CD4-positive, alpha-beta T cell treated with Interleukin-15 for 1 hour (primary cell): ENCODE measurements at places on chromosomes 13 and 19.
A peak's percentile ranks its signal among the peaks of the same experiment; 100 is the strongest.

DNA sequence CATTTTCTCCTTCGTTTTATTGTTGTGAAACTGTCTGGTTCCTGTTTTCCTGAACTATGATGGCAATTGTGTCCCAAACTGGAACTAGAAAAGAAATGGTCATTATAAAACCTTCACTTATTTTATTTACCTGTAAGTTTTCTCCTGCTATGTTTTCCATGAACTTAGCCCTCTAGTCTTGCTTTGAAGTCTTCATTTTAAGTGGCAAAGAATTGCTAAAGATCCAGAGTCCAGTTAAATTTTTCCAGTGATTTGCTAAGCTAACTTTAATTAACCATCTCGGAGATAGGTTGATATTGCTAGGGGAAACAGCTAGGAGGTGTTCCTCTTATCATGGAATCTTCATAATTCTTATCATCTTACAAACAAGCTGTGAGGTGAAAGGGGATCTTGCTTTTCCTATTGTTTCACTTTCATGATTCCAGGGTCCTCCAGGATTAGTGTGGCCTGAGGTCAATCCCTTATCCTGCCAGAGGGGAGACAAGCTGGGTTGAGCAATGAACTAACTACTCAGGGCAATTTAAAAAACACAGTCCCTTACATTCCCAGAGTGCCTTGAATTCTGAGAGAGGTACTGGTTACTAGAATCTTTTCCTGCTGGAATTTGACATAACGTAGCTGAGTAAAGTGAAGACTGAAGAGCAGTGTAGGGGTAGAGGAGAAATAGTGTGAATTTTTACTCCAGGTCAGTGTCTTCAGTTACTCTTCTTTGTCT lies 112.5 kb downstream of the ESD start:
- no peak for DNase-seq

DNA sequence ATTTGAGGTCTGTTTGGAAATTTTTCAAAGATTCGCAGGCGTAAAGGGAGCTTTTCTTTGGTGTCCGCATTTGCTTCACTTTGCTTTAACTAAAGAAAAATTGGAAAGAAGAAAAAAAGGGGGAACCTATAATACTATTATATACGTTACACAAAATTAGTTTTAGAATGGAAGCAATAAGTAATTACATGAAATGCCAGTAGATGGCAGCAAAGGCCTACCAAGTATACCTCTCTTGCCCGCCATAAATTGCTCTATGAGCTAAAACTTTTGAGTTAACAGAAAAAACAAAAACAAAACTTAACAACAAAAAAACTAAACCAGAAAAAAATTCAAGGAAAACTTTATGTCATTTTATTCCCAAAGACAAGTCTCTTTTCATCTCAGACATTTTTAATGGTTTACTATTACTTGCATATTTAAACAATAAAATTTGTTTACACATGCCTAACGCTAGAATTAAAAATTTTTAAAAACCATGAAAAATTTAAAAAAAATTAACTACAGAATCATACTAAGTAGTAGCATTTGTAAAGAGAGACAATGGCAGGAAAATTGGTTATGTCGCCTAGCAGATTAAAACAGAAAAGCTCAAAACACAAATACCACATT lies 271.4 kb downstream of the NALCN start:
- no peak for DNase-seq

- peak; percentile 15 for DNase-seq
Observed at GRCh38 chr13:114099191-114099590, 33.2 kb downstream of the RASA3 start.

DNA sequence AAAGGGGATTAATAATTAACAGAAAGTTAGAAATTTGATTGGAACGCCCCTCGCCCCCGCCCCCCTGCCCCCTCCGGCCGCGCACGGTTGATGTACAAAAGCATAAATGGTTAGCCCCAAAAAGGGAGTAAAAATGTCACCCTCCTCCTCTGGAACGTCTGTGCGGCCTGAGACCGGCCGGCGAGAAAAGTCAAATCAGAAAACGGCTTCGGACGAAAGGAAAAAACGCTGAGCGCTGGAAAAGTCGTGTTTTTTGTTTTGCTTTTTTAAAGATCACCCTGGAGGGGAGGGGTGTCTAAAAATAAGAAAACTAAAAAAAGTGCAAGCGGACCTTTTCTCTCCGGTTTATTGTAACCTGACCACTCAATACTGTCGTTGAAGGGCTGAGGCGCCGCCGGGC lies 13.2 kb downstream of the MEX3D start:
- DNase-seq: no peak

GRCh38 chr13:67554746-67555452 lies 324.8 kb upstream of the PCDH9 start:
- DNase-seq: no peak

GRCh38 chr13:111912991-111913760 lies 153.8 kb upstream of the SOX1 start:
- DNase-seq: no peak

GRCh38 chr19:49422407-49423070 lies 702 bp downstream of the PTH2 start:
- DNase-seq: peak; percentile 43

DNA sequence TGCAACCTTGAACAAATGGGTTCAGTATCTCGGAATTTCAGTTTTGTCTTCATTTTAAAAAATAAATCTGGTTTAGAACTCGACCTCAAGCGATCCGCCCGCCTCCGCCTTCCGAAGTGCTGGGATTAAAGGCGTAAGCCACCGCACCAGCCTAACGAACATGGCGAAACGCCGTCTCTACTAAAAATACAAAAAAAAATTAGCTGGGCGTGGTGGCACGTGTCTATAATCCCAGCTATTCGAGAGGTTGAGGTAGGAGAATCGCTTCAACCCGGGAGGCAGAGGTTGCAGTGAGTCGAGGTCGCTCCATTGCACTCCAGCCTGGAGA lies 571 bp downstream of the ZNF302 start:
- no peak for DNase-seq

GRCh38 chr19:52724701-52725514 lies 9.9 kb downstream of the ZNF611 start:
- DNase-seq: no peak
